ENCODE measurements at places on chromosomes 13 and 19.

GRCh38 chr13:46181840-46182490 is at the start of gene LCP1:
Gene LCP1, minus strand, starts transcription at chr13:46182177. Its CDS starts 22,515 bp downstream, at chr13:46159662.
- peak; percentile 93 for DNase-seq

DNA sequence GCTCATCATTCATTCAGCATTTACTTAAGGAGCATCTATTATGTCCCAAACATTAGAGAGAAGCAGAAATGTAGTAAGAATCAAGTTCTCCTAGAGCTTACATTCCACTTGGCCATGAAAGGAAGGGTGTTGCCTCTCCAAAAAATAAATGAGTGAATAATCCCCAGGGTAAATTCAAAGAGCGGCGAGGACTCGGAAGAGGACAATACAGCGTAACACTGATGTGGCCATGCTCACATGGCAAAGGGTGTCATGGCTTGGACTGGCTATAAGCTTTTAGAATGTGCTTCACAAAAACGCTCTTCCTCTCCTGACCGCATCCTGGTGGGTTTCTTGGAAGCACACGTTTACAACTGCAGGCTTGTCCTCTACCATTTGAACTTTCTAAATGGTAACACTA is 290.2 kb downstream of the IRS2 start:
- DNase-seq: no peak

- peak; percentile 67 for DNase-seq
These were observed 170.6 kb downstream of the FLT1 start for GRCh38 chr13:28324181-28324789.

DNA sequence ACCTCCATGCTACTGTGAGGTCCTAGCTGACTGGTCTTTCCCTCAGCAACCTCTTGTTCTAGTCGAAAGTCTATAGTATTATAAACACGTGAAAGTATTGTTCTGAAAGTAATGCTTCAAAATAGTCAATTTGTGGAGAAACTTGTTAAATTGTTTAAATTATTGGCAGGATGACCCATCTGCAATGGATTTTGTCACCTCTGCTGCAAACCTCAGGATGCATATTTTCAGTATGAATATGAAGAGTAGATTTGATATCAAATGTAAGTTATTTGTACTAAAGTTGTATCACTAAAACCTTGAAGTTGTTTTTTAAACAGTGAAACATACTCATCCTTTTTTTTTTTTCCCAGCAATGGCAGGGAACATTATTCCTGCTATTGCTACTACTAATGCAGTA is 25.9 kb downstream of the UBA2 start:
- DNase-seq: no peak

DNA sequence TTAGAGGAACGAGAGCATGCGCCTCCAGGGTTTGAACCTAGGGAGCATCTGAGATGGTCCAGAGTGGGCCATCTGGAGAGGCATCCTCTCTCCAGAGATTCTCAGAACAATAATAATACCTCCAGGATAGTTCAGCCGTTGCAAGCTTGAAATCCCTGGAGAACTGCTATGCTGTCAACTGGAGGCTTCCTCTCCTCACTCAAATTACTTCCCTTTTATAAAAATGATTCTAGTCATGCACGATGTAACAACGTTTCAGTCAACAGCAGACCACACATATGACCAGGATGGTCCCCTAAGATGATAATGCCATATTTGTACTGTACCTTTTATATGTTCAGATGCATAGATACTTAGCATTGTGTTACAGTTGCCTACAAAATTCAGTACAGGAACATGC is 108.7 kb downstream of the SHISA2 start:
- DNase-seq: no peak

DNA sequence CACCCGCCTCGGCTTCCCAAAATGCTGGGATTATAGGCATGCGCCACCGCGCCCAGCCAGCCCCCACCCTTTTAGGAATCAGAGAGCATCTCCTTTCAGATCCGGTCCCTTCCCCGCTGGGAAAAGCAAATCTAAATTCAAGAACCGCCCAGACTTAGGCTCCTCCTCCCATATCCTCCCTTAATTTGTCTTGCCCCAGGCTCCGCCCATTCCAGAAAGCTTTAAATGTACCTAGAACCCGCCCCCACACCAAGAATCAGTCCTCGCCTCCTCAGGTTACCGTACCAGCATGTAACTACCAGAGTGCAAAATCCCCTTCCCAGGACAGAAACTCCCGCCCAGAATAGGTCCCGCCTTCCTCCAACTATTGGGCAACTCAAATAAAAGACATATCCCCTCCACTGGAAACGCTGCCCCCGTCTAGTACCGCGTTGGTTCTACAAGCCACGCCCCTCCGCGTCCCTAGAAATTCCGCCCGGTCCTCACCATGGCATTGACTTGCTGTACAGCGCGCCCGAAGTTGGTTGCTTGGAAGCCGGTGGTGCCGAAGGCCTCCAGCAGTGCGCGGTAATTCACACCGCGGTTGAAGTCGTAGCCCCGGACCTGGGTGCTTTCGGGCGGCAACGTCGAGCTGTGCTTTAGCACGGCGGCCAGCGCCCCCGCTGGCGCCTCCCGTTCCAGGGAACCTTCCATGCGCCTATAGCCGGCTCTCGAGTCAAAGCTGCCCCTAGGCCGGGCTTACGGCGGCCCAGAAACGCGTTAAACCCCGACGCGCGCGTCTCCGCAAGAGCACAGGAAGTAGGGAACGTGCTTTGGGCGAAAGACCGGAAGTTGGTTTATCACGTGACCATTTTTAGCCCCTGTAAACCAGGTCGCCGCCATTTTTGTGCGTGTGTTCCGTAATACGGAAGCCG is at the start of gene DHPS:
DHPS (minus strand) TSS at position 807 of the 914 bp plus-strand sequence; CDS start at position 693, 114 bp downstream.
- DNase-seq: peak; percentile 95

- no peak for DNase-seq
These were observed 440.9 kb upstream of the KLF12 start for GRCh38 chr13:74574964-74575728.

DNA sequence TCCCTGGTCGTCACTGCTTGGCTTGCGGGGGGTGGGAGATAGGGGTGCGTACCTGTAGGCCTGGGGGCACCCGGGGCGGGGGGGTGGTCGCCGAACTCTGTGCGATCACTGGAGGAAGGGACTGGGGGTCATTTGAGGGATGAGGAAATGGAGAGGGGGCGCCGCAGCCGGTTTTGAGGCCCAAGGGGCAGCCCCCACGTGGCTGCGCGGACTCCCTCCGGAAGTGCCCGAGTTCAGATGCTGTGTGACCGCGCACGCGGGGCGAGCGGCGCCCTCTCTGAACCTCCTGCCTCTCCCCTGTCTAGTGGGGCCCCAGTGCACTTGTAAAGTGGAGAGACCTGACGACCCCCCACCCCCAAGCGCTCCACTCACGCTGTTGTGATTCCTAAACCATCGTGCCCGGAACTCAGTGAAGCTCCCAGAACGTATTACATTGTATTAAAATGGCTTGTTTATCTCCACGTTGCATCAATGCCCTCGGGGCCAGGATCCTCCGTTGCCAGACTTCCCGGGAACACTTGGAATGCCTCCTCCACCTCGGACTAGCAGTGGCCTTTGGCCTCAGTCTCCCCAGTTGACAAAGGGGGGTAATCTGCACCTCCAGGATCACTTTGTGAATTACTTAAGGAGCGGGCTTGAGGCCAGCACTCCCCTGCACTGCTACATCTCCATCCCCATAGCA is 3.0 kb upstream of the NANOS3 start:
- no peak for DNase-seq

DNA sequence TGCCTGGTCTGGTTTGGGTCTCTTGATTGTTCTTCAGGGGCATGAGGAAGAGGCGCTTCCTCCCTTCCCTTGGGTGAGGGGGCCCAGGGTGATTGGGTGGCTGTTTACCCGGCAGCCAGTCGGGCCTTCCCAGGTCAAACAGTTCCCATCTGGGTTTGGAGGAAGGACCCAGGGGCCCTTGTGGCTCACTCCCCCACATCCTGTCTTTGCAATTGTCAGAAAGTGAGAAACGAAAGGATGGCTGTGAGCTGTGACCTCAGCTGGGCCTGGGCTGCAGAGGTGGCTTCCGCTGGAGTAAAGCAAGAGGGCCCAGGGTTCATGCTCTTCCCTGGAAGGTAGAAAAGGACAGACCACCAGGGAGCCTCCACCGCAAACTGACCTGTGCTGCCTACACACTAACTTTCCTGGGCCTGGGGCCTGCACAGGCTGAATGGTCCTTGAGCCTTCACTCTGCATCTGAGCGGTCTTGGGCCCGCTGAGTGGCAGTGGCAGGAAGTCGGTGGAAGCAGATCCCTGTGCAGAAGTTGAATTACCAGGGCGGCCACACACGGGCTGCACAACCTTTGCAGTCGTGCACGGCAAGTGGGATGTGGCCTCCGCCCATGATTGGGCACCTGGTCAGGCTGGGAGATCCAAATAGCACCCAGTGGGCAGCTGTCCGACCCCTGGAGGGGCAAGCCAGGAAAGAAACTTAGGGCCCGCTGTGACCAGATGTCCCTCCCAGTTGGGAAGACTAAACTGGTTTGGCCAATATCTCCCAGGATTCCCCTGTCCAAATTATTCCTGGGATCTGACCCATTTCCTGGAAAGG is 5.3 kb upstream of the CD79A start:
- peak; percentile 87 for DNase-seq

- DNase-seq: no peak
These were observed 3.1 kb downstream of the ADAMTS10 start for GRCh38 chr19:8607386-8607785.

DNA sequence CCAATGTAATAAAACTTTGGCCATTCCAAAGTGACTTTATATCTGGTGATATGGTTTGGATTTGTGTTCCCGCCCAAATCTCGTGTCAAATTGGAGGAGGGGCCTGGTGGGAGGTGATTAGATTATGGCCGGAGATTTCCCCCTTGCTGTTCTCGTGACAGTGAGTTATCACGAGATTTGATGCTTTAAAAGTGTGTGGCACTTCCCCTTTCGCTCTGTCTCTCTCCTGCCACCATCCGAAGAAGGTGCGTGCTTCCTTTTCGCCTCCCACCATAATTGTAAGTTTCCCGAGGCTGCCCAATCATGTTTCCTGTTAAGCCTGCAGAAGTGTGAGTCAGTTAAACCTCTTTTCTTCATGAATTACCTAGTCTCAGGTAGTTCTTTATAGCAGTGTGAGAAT is 9.3 kb upstream of the NALCN start:
- no peak for DNase-seq

DNA sequence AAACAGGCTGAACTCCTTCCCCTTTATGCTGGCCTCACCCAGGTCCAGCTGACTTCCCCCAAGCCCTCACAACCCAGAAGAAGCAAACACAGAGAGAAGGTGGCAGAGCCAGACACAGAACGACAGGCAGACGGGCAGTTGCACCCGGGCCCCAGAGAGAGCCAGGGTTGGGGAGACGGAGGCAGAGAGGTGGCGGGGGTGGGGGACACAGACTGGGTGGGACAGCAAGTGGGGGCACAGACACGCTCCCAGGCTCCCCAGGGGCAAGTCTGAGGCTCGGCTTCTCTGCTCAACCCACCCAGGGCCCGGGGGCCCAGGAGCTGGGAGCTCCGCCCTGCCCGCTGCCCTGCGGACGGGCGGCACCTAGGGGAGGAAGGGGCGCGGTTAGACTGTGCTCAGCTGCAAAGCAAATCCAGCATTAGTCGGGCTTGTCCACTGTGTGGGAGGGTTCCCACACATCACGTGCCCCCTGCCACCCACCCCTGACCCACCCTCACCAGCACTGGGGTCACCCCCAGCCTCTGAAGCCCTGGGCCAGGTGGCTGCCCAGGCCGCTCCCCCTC is 31.3 kb upstream of the ASF1B start:
- no peak for DNase-seq

- DNase-seq: no peak
These were observed 92.0 kb downstream of the DGKH start for GRCh38 chr13:42140494-42140893.

GRCh38 chr19:9981406-9982260 is 28.7 kb downstream of the COL5A3 start:
- DNase-seq: no peak

DNA sequence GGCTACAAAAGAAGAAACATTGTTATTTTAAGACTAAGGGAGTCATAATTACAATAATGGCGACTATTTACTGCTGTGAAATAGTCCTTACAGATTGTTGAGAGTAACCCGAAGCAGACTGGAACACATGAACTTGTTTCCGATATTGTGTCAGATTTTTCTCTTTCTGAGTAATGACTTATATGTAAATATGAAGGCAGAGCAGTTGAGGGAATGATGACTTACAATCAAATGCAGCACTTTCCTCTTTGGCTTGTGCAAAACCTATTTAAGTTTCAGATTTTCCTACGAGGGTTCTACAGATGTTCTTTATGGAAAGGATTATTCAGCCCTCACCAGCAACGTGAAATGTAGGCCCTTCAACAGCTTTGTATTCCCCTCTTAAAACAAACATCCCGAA is 198.6 kb downstream of the RGCC start:
- peak; percentile 11 for DNase-seq

GRCh38 chr13:67225252-67226159 is 4.6 kb downstream of the PCDH9 start:
- DNase-seq: no peak

GRCh38 chr13:75657111-75657510 is 21.0 kb downstream of the LMO7 start:
- no peak for DNase-seq

DNA sequence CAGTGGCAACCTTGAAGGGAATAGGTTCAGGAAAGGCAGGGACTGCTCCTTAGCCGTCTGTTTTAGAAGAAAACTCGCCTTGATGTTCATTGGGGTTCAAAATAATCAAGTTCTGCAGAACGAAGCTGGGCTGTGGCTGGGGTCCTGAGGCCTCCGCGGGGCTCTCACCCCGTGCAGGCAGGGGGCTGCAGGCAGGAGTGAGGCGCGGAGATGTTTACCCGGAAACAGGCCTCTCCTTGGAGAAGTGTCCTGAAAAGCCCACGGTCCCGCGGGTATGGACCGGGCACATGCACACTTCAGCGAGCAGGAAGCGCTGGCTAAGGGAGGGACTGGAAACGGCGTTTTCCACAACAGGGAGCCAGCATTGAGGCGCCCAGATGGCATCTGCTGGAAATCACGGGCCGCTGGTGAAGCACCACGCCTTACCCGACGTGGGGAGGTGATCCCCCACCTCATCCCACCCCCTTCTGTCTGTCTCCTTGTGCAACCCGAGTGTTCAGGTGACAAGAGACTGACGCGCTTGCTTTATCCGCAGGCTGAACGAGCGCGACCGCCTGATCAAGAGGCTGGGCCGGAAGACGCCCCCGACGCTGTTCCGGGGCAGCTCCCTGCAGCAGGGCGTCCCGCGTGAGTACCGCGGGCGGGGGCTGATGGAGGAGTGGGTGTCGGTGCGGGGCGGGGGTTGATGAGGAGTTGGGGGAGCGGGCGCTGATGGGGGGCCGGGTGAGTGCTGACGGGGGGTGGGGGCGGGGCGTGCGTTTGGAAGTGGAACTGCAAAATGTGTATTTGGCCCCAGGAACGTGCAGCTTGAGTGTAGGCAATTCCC is 39.6 kb downstream of the SHISA2 start:
- peak; percentile 7 for DNase-seq

DNA sequence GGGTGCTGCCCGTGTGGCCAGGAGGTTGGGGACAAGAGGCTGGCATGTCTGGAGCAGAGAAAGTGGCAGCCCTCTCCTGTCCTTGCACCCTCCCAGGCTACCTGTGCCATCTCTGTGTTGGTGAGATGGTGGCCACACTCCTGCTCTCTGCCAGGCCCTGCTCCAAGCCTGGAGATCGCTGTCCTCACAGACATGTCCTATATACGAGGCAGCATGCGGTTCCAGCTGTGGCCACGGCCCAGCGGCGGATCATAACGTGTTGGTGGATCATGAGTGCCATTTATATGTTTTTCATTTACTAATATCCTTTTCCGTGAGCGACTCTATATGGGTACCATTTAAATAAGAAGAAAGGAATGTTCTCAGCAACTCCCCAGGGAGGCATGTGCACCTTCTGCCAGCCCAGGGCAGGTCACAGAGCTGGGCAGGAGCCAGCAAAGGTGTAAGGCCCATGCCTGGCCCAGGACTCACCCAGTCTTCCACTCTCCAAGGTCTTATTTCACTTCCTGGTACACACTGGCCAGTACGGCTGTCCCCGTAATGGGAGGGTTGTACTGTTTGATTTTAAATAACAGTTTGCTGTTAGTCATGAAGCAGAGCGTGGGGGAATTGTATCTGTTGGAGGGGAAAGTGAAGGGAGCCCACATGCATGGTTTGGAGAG is 47.2 kb upstream of the LDLR start:
- DNase-seq: no peak
